ENCODE measurements at places on chromosomes 1 and 21.

- DNase-seq: no peak
These were observed 75.4 kb downstream of the SH3BGR start for GRCh38 chr21:39527067-39527595.

DNA sequence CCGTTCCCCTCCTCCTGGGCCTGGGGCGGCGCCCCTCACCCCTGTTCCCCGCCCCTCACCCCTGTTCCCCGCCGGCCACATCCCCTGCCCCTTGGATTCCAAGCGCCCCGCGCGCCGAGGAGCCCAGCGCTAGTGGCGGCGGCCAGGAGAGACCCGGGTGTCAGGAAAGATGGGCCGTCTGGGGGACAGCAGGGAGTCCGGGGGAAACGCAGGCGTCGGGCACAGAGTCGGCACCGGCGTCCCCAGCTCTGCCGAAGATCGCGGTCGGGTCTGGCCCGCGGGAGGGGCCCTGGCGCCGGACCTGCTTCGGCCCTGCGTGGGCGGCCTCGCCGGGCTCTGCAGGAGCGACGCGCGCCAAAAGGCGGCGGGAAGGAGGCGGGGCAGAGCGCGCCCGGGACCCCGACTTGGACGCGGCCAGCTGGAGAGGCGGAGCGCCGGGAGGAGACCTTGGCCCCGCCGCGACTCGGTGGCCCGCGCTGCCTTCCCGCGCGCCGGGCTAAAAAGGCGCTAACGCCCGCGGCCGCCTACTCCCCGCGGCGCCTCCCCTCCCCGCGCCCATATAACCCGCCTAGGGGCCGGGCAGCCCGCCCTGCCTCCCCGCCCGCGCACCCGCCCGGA lies at the start of gene TP73:
Gene TP73 (plus strand): TSS at position 587 of the 618 bp plus-strand sequence. CDS start 29,850 bp downstream, outside the sequence.
- DNase-seq: no peak

DNA sequence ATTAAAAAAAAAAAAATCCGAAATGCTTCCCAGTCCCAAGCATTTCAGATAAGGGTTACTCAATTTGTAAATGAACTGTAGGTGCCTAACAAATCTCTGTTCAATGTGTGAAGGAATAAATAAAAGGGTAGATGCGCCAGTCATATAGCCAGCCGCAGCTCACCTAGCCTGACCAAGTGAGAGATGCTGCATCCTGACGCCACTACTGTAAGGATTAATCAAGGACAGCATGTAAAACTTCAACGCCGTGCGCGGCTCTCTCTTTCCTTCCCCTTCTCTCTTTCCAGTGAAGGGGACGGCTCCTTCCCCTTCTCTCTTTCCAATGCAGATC lies 441 bp downstream of the PPT1 start:
- DNase-seq: no peak

DNA sequence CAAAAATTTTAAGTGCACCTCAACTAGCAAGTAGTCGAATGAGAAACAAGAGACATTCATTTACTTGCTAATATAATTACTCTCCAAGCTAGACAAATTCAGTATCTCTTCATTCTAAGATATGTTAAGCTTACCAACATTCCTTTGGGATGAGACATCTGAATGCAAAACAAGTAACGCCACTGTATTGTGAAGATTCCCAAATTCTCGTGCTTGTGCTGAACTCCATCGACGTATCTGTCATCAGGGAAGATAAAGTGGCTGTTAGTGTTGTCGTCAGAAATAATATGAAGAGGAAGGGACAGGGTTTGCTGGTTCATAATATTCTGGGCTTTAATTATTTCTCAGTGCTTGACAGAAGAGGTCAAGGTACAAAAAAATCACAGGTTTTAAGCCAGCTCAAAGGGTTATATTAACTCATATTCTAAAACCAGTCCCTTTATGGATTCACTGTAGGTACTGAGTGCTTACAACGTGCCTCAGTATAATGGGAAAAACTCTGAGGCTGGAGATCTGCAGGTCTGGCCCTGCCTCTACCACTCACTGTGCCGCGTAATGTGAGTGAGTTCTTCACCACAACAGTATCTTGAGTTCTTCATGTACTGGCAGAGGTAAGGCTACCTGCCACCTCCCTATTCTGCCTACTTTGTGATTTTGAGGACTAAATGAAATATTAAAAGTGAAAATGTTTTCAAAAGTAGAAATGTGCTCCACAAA lies 42.0 kb downstream of the PCSK9 start:
- DNase-seq: no peak

- DNase-seq: peak; percentile 16
These were observed 3.9 kb upstream of the PGLYRP4 start for GRCh38 chr1:153352523-153352922.

GRCh38 chr1:198969981-198970380 lies 331.1 kb downstream of the PTPRC start:
- no peak for DNase-seq

DNA sequence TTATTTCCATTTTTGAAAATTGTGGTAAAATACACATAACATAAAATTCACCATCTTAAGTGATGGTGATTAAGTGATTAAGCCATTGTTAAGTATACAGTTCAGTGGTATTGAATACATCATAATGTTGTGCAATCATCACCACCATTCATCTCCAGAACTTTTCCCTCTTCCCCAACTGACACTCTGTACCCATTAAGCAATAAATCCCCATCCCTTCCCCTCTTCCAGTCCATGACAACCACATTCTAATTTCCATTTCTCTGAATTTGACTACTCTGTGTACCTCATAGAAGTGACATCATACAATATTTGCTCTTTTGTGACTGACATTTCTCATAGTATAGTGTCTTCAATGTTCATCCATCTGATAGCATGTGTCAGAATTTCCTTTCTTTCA lies 124.8 kb downstream of the DISC1 start:
- no peak for DNase-seq

- DNase-seq: no peak
These were observed 233.1 kb upstream of the CSF3R start for GRCh38 chr1:36715797-36716196.

- no peak for DNase-seq
These were observed 7.4 kb upstream of the INKA2 start for GRCh38 chr1:111746614-111746999.

GRCh38 chr21:44370027-44370735 lies 16.8 kb downstream of the TRPM2 start:
- DNase-seq: no peak

Data from skeletal muscle cell (primary cell).